Hindlimb muscle (tissue), 1 donor: ENCODE measurements at places on chromosomes 3 and 15. TPM values are rescaled to one million over a fixed set of nuclear protein-coding genes. Genes with fewer than 3 reads are reported as not detected.

The ANAPC13 gene
- 60.3 TPM for polyA plus RNA-seq

The C2CD4A gene
- not detected for polyA plus RNA-seq

The C3orf22 gene
- polyA plus RNA-seq = not detected

The NSMCE3 gene
- 5.7 TPM for polyA plus RNA-seq

- peak; percentile 1 for DNase-seq
These were observed 410.5 kb upstream of the CADM2 start for GRCh38 chr3:84547971-84548970.

DNA sequence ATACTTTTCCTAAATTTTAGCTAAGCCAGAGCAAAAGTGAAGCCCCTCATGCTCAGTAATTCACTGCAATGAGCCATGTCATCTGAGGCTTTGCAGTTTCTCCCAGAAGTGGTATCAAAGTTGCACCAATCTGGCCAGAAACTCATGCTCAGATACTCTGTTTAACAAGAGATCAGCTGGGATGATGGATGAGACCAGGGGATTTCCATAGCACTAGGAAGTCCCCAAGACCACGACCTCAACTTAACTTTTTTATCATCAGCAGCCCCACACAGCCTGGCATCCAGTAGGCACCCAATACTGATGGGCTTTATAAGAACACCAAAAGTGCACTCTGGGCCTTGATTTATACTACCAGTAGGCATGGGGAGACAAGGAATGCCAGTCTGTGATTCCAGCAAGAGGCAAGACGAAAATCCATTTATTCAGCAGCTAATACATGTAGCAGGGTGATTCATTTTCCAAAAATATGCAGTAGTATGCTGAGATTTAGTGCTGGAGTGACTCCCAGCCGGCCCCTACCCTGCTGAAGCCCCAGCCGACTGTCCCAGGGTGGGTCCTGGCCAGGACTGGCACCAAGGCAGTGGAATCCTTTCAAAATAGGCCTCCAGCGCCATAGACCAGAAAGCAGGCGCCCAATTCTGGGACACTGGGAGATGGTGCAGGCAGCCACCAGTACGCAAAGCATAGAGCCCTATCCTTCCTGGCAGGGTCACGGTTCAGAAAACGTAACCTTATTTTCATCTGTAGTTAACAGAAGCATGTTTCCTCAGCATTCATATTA is 612 bp upstream of the LDHAL6B start:
- no peak for DNase-seq

DNA sequence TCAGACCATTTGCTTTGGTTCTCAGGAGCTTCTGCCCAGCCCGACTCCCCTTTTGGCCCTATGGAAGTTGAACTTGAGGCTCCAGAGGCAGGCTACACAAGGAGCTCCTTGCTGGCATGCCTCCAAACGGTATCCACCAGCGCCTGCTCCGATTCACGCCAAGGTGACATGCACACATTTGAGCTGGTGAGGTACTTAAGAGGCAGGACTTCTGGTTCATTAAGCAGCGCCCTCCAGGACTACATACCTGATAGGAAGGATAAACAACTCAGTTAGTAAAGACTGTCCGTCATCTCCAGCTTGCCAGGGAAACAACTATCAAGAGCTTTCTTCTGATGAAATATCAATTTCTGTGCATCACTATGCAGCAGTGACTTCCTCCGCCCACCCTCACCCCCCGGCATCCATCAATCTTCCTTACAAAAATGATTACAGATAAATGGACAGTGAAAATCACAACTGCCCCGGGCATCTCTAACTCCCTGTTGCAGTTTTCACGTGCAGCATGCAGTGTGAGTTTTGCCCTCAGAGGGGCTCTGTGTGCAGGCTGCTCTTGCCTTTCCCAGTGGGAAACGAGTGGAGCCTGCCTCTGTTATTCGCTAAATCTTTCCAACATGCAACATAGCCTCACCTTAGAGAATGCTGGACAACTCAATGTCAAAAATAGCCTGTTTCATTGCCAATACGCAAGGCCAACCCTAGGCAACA is 122.9 kb downstream of the ARRDC4 start:
- no peak for DNase-seq

GRCh38 chr3:122562923-122563716 is 980 bp downstream of the PARP9 start:
- no peak for DNase-seq

DNA sequence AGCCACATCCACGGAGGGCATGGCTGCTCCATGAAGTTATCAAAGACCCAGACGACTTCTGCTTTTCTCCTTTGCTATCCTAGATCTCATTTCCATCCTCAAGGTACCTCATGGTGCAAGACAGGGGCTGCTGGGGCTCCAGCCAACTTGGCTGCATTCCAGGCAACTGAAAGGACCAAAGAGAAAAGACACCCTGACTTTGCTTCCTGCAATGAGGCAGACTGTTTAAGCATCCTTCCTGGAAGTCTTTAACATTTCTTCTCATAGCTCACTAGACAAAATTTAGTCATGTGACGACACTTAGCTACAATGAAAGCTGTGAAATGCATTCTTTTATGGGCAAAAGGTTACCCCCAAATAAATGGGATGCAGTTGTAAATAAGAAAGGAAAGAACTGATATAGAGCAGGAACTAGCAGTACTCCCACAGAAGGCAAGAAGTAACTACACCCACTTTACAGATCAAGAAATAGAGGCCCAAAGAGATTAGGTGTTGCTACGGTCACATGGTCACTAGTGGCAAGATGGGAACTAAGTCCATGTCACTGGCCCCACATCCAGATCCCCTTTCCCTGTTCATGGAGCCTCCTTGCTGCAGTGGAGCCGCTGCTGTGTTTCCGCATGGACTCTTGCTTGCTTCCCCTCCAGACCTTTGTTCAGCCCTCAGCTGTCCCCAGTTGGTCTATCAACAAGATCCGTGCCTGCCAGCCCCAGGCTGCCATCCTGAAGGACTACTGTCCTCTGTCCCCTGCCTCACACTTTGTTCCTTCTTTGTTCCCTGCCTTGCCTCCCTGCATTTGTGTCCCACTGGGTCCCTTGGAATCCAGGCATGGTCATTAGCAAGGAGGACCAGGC is 107.0 kb downstream of the XXYLT1 start:
- no peak for DNase-seq

- DNase-seq = no peak
These were observed 186.2 kb upstream of the CRBN start for GRCh38 chr3:3365716-3366115.

GRCh38 chr15:34342737-34343575 is at the start of the genes NOP10 and NUTM1:
TSS of gene NOP10 (minus strand) at chr15:34343136. CDS start at chr15:34343073, 63 bp downstream.
TSS of gene NUTM1 (plus strand) at chr15:34343315. CDS start at chr15:34343697, 382 bp downstream.
- peak; percentile 92 for DNase-seq

- DNase-seq = no peak
These were observed 152.5 kb downstream of the MEX3B start for GRCh38 chr15:81893182-81893835.

DNA sequence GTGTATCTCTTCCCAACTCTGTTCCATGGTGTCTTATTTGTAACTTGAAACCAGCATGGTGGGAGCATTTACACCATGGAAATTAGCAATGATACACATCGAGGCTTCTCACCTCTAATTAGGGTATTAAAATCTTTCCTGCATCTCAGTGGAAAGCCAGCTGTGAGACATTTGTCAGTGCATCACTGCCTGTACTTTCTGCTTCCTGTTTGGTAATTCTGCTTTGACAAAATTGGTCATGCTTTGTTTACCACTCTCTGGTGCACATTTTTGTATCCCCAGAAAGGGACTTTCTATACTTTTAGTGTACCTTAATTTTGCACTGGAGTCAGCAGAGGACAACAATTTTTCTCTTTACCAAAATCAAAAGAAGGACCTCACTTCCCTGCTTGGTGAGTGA is 402.1 kb downstream of the PDCD6IP start:
- DNase-seq = no peak

DNA sequence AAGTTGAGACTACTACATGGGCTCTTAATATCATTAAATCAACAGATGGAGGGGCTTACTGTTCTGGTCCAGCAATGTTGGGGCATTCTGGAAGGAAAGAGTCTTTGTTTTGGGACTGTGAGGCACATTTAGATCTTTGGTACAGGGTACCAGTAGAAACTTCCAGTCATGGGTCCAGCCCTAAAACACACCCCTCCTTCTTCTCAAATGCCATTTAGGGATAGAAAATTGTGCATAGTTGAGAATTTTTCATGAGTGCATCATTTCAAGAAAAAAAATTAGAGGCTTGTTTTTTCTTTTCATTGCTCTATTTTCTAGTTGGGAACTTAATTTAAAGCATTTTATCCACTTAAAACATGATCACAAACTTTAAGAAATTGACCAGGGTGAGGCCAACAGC is 4.1 kb upstream of the RTP1 start:
- no peak for DNase-seq

DNA sequence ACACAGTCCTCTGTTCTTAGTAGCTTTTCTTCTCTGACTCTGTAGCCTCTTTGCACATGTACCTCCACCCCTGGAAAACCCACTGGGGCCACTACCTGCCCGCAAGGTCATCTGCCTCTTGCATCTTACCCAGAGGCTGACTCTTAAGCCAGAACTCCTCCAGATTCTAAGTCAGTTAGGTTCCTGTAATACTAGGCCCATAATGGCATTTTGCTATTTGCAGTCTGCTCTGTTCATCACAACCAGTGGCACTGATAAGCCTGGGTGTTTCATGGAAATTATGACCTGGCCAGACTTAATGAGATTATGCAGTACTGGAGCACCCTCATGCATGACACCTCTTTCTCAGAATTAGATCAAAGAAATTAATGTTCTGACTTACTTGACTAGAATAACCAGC is 31.7 kb upstream of the ATG7 start:
- no peak for DNase-seq

GRCh38 chr3:81503026-81503425 is 258.4 kb downstream of the GBE1 start:
- DNase-seq = no peak
